ENCODE measurements at places on chromosomes 5 and 9.

DNA sequence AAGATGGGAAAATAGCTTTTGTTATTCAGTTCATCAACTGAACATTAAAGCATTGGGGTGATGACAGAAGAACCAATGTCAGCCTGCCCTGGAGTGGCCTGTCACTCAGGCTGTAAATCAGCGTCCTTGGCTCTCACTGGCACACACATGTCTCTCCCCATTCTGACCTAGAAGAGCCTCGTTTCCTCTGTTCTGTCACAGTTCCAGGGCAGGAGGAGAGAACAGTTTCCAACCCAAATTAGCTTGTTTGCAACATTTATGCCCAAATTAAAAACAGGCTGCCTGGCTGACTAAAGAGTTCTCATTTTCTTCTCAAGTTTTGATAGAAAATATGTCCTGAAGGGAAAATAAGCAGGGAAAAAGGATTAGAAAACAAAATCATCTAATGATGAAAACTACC lies 520.1 kb downstream of the CHSY3 start:
- no peak for DNase-seq

- DNase-seq, result no peak
Observed at GRCh38 chr9:36063804-36064447, 27.2 kb downstream of the RECK start.

DNA sequence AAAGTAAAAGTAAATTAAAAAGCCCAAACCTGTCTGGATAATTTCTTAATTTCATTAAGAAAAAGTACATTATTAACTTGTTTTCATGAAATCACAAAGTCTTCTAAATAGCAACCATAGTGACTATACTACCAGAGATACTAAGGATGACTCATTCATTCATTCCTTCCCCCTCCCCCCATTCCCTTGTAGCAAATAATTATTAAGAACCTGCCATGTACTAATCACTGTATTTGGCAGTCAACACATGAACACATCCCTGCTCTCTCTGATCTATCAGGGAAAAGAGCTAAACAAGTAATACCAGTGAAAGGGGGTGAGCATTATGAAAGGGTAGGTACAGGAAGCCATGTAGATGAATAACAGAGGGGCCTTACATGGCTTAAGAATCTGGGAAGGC lies 203.9 kb downstream of the CWC27 start:
- DNase-seq, result no peak

GRCh38 chr9:27473111-27473529 lies 51.0 kb upstream of the IFNK start:
- DNase-seq, result peak; percentile 38

DNA sequence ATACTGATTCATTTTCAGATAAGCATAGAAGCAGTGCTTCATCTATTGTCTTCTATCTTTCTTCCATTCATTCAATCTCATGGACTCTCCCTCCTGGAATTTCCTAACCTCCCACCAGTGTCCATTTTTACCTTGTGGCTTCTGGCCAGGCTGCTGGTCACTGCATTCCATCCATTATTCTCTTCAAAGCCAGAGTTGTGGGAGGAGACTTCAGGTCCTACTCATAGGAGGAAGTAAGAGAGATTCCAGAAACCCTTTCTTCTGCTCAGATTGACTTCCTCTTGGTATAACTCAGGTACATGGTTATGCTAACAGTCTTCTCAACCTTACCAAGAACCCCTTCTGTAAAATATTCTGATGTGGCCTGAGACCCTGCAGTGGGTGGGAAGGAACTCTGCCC lies 153.3 kb upstream of the SLC12A2 start:
- no peak for DNase-seq

- DNase-seq, result no peak
Observed at GRCh38 chr9:37102486-37102885, 17.9 kb upstream of the ZCCHC7 start.

DNA sequence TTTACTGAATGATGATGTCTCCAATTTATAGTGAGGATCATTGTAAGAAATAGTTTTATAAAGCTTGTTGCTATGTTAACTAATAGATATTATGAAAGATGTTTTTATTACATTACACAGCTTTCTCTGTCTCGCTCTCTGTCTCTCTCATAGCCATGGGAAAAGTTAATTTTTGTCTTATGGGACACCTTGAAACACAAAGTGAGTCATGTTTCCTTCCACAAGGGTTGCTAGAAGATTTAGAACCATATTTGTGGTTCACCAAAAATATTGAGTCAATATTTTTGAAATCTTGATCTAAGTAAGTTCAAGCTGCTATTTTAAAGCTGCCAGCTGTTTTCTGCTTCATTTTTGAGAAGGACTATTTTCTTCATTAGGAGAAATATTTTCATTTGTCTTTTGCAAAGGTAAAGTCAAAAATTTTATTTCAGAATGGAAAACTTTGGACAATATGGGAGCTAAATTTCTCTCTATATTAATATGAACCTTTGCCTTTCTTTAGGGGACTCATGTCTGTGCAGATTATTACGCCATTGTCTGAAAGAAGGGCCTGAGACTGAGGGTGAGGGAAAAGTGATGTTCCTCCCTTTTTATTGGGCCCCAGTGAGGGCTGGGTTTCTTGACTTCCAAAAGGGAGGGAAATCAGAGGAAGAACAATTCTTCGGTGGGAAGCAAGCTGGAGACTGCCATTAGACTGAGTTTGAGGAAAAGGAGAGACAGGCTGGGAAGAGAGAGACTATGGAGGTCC lies 87.9 kb upstream of the SLC24A2 start:
- DNase-seq, result no peak

GRCh38 chr9:106752581-106752980 lies 110.4 kb upstream of the ZNF462 start:
- no peak for DNase-seq

- DNase-seq, result no peak
Observed at GRCh38 chr9:101383361-101383760, 1.4 kb downstream of the BAAT start.

GRCh38 chr5:132445640-132445923 lies 45.0 kb downstream of the IRF1 start:
- DNase-seq, result no peak

GRCh38 chr5:36145311-36145710 lies 6.4 kb downstream of the LMBRD2 start:
- no peak for DNase-seq

GRCh38 chr9:110141227-110141793 lies 66.6 kb downstream of the C9orf152 start:
- DNase-seq, result peak; percentile 100

GRCh38 chr9:87771316-87772006 lies 45.5 kb downstream of the CTSL start:
- DNase-seq, result no peak

DNA sequence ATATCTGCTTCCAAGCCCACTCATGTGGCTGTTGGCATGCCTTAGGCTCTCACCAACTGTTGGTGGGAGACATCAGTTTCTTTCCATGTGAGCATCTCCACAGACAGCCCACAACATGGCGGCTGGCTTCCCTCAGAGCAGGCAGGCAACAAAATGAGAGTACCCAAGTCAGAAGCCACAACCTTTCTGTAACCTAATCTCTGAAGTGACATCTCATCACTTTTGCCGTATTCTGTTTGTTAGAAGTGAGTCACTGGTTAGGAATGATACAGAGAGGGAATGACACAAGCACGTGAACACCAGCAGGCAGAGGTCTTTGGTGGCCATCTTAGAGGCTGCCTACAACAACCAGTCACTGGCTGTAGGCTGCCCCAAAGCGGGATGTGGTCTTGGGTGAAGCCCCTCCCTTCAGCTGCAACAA lies 88.6 kb upstream of the RASGRF2 start:
- no peak for DNase-seq
